OCI-LY7 (cell line): ENCODE measurements at places on chromosomes 7 and 10. TPM values are rescaled to one million over a fixed set of nuclear protein-coding genes. Genes with fewer than 3 reads are reported as not detected.

DNA sequence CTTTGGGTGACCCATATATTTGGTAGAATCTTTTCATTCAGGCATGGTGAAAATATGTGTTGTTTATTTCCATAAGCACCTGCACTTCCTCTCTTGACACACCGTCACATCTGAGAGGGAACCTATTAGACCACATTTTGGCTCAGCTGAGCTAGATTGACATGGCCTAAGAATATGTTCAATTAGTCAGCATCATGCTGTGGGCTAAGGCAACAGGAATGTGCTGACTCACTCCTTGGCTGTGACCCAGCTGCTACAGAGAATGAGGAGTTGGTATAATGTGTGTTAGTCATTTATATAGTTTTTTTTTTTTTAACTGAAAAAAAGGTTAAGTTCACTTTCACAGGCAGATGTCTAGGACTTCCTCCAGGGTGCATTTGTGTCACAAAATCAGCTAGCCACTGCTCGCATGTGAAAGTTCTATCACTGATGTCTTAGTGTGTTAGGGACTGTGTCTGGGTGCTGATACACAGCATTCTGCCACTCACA is 180.6 kb downstream of the SEMA3E start:
- no peak for DNase-seq

- no peak for DNase-seq
Observed at GRCh38 chr10:103440416-103440815, 11.8 kb downstream of the CALHM2 start.

DNA sequence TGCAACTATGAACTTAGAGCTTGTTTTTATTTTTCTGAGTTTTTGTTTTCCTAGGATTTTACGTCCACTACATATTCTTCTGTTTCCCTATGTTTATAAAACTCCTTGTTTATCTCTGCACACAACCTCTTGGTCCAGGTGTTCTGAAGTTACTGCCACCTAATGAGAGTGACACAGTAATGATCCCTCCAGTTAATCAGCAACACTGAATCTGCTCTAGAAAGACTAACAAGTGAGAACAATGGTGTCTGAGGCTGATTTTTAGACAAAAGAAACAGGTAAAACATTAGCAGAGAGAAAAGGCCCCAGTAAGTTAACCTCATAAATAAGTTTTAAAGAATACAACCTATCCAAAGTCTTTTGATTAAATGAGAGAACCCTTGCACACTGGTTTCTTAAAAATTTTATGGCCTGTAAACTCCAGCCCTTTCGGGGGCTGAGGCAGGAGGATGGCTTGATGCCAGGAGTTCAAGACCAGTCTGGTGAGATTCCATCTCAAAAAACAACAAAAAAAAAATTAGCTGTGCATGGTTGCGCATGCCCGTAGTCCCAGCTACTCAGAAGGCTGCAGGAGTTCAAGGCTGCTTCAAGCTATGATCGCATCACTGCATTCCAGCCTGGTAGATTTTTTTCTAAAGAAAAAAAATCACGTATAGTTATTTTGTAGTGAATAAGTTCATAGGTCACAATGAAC is 397.6 kb downstream of the MAGI2 start:
- DNase-seq: no peak

GRCh38 chr7:93719546-93719945 is 145.0 kb upstream of the CALCR start:
- DNase-seq: no peak

GRCh38 chr7:139845443-139845805 is 16.4 kb downstream of the TBXAS1 start:
- DNase-seq: no peak

- no peak for DNase-seq
Observed at GRCh38 chr7:139897422-139898090, 68.5 kb downstream of the TBXAS1 start.

- no peak for DNase-seq
Observed at GRCh38 chr10:128763588-128763987, 637.4 kb upstream of the MKI67 start.

DNA sequence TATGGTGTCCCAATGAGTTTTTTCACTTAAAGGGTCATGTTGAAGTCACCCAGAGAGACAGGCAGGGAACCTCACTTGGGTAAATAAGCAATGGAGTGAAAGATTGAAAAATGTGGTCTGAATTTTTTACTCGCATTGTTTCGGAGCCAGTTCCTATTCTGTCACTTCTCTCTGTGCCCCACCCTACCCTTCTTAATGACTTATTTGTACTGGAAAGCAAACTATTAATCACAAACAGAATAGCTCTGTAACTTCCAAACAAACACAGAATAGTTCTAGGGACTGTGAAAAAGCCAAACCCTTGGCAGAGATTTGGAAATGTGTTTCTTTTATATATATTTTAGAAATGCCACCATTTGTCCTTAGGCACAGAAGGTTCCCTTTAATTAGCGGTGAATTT is 76.0 kb downstream of the LRMDA start:
- no peak for DNase-seq

GRCh38 chr10:72665925-72666324 is 26.0 kb upstream of the MCU start:
- DNase-seq: no peak

GRCh38 chr7:22601003-22601402 is 101.0 kb upstream of the STEAP1B start:
- no peak for DNase-seq

DNA sequence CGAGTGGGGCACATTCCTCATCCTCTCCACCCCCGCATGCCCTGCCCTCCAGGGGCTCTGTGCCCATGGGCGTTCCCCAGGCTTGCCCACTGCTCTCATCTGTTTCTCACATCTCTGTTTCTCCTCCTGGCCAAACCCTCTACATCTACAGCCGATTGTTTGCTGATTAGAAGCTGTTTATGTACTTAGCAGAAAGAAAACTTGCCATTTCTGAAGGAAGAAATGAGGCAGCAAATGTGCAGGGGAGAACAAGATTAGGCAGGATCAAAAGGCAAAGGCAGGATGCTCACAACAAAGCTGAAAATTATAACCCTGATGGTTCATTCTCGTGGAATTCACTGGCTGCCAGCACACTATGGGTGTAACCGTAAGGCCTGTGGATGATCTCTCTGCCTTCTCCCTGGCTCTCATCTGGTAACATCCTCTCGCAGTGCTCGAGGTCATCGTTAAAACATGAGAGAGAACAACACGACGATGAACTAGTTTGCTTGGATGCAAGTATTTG is 111.6 kb upstream of the KLF14 start:
- no peak for DNase-seq

DNA sequence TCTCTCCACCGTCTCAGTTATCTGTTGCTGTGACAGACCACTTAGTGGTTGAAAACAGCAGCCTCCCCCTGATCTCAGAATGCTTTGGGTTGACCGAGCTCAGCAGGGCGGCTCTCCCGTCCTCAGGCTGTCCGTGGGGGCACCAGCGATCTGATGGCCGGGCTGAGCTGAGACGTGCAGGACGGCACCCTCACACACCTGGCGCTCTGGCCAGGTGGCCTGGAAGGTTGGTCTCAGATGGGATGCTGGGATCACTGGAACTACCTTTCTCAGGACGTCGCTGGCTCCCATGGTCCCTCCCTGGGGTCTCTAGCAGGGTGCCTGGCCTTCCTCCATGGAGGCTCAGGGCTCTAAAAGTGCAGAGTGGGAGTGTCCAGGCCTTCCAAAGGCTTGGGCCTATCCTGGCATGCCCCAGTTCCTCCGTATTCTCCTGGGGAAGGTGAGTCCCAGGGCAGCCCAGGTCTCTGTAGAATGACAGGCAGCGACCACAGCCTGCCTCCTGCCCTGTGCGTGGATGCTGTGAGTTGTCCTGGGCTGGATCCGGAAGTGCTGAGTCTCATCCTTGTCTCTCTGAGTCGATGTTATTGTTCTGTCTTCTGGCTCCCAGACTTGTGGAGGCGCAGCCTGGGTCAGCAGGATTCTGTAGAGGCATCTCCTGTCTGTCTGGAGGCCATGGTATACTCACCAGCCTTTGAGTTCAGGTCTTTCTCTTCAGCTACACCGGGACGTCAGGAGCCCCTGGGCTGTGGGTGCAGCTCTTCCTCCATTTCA is 12.2 kb upstream of the PWWP2B start:
- no peak for DNase-seq

DNA sequence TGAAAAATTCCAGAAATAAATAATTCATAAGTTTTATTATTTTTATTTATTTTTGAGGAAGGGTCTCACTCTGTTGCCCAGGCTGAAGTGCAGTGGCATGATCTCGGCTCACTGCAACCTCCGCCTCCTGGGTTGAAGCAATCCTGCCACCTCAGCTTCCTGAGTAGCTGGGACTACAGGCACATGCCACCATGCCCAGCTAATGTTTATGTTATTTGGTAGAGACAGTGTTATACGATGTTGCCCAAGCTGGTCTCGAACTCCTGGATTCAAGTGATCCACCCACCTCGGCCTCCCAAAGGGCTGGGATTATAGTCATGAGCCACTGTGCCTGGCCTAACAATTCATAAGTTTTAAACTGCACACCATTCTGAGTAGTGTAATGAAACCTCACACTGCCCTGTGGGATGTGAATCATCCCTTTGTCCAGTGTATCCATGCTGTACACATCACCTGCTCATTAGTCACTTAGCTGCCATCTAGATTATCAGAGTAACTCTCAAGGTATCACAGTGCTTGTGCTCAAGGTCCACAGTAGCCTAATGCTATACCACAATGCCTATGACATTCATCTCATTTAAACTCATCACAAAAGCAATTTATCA is 17.9 kb downstream of the RTKN2 start:
- no peak for DNase-seq

GRCh38 chr7:46178661-46179060 is 257.6 kb upstream of the IGFBP3 start:
- DNase-seq: no peak

FKBP9 gene
- total RNA-seq: 1.1 TPM in 1 of 2 replicates, not detected in the other

EIF4EBP2 gene
- total RNA-seq: 59.8 and 64.4 TPM in 2 replicates

ALOX5 gene
- 139 and 169 TPM in 2 replicates for total RNA-seq

FAM53B gene
- total RNA-seq: 50.5 and 58.5 TPM in 2 replicates

SHTN1 gene
- not detected in 2 replicates for total RNA-seq

PWWP2B gene
- total RNA-seq: 9.4 and 10.6 TPM in 2 replicates

TMEM213 gene
- total RNA-seq: not detected in 2 replicates

KCND2 gene
- total RNA-seq: not detected in 2 replicates

SPDYE2 gene
- total RNA-seq: not detected in 2 replicates

OR6V1 gene
- not detected in 2 replicates for total RNA-seq

AFAP1L2 gene
- 8.6 and 10.5 TPM in 2 replicates for total RNA-seq

RBM20 gene
- total RNA-seq: 1.0 and 1.4 TPM in 2 replicates

CLCN1 gene
- not detected in 2 replicates for total RNA-seq
